ENCODE measurements at places on chromosomes 2 and 18.

DNA sequence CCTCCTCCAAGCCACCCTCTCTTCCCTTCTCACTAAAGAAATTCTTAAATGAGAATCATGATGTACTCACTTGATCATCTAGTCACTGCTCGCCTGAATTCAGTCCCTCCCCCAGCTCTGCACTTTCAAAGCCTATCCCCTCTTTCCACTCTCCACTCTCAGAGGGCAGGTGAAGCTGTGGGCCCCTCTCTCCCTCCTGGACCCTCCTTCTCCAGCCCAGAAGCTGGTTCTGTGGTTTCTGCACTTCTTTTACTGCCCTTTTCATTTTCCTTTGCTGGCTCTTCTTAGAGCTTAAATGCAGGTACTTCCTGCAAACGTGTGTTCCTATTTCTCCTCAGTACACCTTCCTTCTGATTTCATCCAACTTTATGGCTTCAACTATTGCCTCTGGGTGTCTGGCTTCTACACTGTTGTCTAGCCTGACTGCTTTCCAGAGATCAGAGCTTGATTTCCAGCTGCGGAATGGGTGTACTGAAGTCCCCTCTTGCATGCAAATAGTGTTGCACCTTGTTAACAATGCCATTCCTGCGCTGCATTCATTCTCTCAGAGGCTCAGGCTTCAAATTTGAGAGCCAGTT lies 15.3 kb upstream of the TXNDC2 start:
- no peak for DNase-seq

DNA sequence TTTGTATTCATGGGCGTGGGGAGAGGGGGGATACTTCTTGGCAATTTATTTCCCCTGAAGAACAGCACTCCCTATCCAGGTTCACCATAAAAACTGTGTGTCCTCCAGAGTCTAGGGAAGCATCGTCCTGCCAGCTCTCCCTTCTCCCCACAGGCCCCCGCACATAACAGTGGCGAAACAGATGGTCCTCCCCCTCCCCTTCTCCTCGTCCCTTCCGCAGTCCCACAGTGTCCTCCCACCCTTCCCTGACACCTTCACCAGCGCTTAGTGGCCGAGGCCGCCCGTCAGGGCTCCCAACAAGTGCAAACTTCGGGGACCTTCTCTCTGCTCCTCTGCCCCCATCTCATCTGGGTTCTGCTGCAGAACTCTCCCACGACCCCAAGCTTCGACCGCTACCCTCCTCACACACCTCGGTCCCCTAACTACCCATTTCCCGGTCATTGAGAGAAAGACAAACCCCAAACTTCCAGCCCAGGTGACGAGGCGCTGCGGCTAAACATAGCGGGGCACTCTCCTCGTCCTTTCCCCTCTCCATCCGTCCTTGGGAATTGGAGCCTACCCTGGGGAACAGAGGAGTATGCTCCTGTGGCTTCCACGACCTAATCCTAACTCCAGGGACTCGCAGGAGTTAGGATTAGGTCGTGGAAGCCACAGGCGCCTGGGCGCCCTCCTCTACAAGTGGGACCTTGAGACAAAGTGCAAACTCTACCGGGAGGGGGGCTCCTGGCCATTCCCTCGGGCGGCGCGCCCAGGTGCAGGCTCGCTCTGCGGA lies 971 bp downstream of the ZNF385B start:
- no peak for DNase-seq

DNA sequence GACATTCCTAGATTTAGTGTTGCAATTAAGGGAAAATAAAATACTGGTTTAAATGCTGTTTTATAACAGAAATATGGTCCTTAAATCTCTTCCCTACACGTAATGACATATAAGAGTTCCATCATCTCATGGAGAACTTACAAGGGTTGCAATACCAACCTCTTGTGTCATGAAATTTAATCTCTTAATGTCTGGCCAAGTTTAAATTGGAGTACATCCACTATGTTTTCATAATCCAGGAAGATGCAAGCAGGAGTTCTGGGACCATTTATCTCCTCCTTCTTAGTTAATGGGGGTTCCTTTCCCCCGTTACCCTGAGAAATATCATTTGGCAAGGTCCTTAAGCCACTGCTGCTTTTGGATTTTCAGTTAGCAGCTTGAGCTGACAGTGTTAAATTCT lies 126.0 kb upstream of the ACVR2A start:
- DNase-seq = no peak

DNA sequence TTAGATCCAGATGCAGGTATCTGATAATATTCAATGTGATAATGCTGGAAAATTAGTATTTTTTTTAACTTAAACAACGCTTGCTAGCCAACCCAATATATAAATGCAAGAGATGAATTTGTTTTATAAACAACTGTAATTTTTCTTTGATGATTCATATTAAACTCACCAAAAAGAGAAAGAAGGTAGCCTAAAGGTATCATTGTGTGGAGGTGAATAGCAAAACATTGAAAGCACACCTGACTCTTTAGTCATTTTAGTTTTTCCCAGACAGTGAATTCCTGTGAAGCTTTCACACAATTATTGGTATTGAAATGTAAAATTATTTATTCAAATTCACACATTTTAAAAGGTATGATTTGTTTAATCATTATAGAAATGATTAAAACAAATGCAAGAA lies 424.0 kb downstream of the NR4A2 start:
- DNase-seq = no peak

DNA sequence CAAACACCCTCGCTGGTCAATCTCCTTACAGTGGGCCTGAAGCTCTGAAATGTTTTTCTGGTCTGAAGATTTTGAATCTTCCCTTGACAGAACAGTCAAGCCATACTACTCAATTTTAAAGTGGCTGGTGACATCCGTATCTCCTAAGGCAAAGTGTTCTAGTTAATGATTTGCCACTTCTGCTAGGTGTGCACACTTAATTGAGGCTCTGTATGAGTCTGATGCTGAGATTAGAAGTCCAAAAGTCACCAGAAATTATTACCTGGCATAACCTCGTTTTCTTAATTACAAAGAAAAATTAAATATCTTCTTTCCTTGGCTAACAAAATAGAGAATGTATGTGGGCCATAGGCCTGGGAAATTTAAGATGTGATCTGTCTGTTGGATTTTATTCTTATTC lies 104.1 kb downstream of the DPP10 start:
- DNase-seq = no peak
